ENCODE measurements at places on chromosomes 1 and 21.

GRCh38 chr1:163230827-163231226 is 28.1 kb upstream of the RGS5 start:
- no peak for DNase-seq

- DNase-seq: no peak
These were observed 47.7 kb downstream of the TARBP1 start for GRCh38 chr1:234431255-234431654.

DNA sequence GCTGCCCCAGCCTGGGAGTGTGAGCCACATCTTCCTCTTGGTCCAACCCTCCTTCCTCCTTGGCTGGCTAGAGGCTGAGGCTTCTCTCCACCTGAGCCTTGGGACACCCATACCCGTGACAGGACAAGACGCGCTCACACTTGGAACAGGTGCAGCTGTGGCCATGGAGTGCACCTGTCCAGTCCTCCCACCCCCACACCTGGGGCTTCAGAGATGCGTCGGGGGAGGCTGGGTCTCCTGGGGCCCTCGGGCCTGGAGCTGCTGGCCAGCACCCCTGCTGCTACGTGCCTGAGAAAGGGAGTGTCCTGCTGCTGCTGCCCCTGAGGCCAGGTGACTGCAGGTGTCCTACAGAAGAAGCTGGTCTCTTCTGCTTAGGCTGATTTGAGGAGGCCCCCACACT is 37.0 kb upstream of the TMEM52 start:
- no peak for DNase-seq

DNA sequence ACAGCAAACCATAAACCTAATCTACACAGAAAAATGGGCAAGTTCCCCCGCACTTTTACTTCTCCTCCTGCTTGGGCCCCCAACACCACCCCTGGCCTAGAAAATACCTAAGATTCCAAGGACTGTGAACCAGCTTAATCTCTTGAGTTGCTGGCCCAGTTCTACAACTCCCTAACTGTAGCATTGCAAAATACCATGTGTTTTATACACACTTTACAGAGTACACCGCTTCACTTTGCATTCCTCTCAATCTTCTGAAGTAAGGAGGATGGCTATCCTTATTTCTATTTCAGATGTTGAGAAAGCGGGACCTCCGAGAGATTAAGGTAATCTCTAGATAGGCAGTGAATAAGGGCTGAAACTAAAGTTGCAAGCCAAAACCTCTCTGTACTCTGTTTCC is 408.3 kb upstream of the NR5A2 start:
- DNase-seq: no peak

DNA sequence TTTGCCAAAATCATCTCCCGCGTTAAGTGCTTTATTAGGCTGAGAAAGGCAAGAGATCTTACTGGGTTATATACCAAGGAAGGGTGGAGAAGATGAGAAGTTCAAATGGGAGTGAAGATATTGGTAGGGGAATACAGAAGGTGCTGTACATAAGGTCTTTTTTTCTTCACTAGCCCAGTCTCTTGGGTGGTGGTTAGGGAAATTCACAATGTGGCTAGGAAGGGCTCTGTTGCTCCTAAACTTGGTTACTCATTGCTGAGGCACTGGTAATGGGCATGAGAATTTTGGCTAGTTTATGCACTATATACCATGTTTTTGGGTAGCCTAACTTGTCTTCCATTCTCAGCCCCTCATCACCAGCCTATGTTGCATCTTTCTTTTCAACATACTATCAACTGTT is 50.6 kb downstream of the LHX4 start:
- DNase-seq: no peak

DNA sequence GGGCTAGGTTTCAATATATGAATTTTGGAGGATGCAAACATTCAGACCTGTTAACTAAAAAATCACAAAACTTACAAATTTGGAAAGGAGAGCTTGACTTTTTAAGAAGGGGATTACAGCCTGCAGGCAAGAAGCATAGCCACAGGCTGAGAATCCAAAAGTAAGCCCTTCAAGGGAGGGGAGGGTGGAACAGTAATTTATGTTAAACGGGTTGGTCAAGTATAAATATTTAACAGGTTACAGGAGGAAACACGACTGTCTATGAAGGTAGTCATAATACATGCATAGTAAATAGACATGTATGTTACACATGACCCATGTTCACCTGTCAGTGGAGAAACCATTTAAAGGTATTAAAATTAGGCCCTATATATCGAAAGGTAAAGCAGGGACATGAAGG is 261.1 kb upstream of the RGS18 start:
- no peak for DNase-seq

All from stimulated activated CD4-positive, alpha-beta T cell treated with anti-CD3 and anti-CD28 coated beads, Interleukin-1b, Interleukin-23, amount 100 ng/mL, for 24 hours (primary cell).